Stimulated activated CD4-positive, alpha-beta T cell treated with anti-CD3 and anti-CD28 coated beads, Interleukin-1b, Interleukin-23, amount 100 ng/mL, for 1 hour (primary cell): ENCODE measurements at places on chromosomes 11 and 22.

DNA sequence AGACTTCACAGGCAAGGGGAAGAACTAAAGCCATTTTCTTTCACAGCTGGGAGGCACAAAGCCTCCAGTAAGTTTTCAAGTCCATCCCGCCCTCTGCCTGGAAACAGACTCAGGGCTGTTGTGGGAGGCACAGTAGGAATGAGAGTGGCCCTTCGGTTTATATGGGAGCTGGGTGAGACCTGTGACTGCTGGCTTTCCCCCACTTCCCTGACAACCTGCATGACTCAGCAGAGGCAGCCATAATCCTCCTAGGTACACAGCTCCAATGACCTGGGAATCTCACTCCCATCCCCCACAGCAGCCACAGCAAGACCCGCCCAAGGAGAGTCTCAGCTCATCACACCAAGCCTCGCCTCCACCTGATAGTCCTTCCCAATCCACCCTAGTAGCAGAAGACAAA lies 12.1 kb upstream of the TMEM45B start:
- DNase-seq: no peak

DNA sequence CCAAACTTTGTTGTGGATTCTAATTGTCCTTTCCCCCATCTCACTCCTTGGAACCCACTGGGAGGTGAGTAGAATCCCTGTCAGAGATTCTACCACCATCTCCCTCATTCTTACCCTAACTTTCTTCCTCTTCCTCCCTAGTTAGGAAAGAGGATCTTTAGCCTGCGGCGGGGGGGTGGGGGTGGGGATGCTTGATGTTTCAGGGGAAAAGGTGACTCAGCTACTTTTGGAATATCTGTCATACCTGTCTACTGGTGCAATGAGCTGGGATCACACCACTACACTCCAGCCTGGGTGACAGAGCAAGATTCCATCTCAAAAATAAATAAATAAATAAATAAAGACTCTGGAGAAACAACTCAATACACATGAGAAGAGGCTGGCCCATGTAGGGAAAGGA lies 6.4 kb downstream of the CCT8L2 start:
- DNase-seq: no peak

GRCh38 chr22:35705141-35705540 lies 12.5 kb upstream of the APOL5 start:
- DNase-seq: no peak

- no peak for DNase-seq
Measured at GRCh38 chr11:122317305-122317704, 201.3 kb upstream of the BLID start.

GRCh38 chr11:67374571-67375281 lies 1.3 kb upstream of the CLCF1 start:
- DNase-seq: no peak

DNA sequence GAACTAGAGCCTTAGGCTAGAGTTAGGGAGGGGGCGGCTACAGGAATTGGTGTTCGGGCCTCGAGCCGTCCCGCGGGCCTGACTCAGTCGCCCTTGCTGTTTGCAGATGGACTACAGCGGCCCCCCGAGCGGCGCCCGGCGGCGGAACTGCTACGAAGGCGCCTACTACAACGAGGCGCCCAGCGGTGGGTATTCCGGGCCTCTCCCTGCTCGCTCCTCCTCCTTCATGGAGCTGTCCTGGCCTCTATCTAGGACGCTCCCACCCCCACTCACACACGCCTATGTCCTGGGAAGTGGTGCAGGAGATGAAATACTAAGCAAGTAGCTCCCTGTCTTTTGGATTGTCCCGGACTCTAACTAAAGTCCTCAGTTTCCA lies 1.4 kb downstream of the MYOD1 start:
- no peak for DNase-seq

- no peak for DNase-seq
Measured at GRCh38 chr11:114178656-114179055, 117.5 kb upstream of the NNMT start.
